ENCODE measurements at places on chromosomes 4 and X.

- DNase-seq = no peak
Measured at GRCh38 chr4:27062256-27062655, 201.6 kb downstream of the STIM2 start.

DNA sequence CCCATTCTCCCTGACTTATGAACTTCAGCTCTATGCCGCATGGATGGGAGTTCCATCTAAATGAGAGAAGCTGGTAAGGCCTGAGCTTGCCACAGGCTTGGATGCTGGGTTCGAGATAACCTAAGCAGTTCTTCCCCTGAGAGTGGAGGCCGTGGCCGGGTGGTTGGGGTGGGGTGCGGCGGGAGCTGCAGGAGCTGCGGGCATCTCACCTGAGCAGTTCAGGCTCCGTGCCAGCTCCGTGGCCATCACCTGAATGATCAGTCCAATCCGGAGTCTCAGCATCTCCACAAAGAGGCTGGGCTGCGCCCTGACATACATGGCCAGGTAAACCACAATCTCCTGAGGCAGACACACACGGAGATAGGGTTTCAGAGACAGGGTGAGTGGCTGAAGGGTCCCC, 77.6 kb downstream of the PHKA2 start:
- DNase-seq = no peak

GRCh38 chr4:102717448-102718092, 43.2 kb downstream of the MANBA start:
- no peak for DNase-seq

DNA sequence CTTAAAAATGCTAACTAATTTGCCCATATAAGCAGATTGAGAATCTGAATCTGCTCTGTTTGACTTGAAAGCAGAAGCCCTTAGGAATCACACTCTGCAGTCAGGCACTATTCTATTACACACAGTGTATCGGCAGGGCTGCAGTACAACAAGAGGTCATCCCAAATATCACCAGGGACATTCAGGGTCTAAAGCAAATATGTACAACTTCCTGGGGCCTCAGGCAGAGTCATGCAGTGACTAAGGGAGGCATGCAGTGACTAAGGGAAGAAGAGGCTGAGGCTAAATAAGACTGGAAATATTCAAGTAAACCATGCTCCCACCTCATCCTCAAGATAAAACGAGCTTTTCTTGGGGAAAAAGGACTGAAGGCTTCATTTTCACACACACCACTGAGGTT, 20.9 kb downstream of the MAPK10 start:
- peak; percentile 79 for DNase-seq

- peak; percentile 62 for DNase-seq
Measured at GRCh38 chr4:153142700-153143438, 61.4 kb upstream of the TRIM2 start.

- peak; percentile 42 for DNase-seq
Measured at GRCh38 chrX:15471028-15471427, 22.1 kb downstream of the PIR start.

- DNase-seq = peak; percentile 96
Measured at GRCh38 chr4:151652841-151653547, 107.8 kb downstream of the GATB start.

- no peak for DNase-seq
Measured at GRCh38 chrX:69060631-69061408, 104.4 kb downstream of the PJA1 start.

- no peak for DNase-seq
Measured at GRCh38 chr4:113636877-113637276, 124.7 kb downstream of the CAMK2D start.

DNA sequence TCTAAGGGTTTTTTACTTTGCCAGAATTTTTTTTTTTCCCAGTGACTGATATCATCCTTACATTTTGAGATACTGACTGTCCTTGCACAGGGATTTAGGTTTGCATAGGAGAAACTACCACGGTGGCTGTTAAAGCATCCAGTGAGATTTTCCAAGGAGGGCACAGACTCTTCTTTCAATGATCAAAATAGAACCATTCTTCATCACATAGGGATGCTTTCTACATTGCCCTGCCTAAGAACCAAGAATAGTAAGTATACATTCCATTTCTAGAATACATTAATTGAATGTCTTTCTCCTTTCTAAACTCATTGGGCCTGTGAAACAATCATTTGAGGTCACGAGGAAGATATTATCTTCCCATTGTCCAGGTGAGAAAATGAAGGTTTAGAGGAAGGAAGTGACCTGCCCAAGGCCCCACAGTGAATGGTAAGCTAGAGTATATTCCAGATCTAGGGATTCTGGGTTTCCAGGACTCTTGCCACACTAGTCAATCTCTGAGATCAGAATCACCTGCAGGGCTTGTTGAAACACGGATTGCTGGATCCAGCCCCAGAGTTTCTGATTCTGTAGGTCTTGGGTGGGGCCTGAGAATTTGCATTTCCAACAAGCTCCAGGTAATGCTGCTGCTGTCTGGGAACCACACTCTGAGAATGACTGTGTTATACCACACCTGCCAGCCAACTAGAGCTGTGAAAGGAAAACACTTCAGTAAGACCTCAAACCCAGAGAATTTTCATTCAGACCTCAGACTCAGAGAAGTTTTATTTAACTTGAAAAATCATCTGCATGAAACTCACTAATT, 17.7 kb upstream of the TMEM154 start:
- no peak for DNase-seq

DNA sequence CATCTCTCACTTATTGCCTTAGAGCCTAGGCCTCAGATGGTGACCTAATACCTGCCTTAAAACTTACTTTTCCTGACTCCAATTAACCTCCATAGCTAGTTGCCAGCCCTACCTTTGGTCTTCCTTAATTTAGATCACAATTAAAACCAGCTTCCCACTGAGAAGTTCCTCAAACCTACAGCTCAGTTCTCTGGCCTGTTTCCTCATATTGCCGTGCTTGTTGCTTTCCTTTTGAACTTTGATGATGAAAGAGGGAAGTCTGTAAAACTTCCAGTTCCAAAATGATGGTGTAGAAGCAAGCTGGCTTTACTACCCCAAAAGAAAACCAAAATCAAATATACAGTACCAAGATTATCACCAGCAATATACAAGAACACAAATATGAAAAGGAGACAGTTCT, 28.9 kb upstream of the CAMK2D start:
- DNase-seq = no peak

DNA sequence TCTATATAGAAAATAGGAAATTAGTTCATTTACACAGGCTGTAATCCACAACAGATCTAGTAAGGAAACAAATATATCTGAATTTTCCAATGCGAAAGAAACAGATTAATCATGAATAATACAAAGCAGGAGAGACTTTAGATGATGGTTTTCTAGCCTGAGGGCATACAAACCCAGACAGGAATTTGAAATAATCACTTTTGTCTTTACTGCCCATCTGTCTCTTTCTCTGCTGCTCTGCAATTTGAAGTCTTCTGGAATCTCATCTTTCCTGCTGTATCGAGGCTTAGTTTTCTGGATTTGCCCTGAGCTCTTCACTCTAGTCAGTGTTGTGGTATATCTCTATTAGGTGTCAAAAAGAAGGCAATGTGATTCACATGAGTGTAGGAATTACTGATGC, 711.8 kb upstream of the FAM241A start:
- DNase-seq = no peak

- DNase-seq = peak; percentile 23
Measured at GRCh38 chr4:187417721-187418120, 577.9 kb upstream of the ZFP42 start.

GRCh38 chrX:30904632-30905031, 15.6 kb upstream of the TAB3 start:
- DNase-seq = no peak

GRCh38 chr4:147823130-147823529, 91.2 kb downstream of the ARHGAP10 start:
- DNase-seq = no peak

DNA sequence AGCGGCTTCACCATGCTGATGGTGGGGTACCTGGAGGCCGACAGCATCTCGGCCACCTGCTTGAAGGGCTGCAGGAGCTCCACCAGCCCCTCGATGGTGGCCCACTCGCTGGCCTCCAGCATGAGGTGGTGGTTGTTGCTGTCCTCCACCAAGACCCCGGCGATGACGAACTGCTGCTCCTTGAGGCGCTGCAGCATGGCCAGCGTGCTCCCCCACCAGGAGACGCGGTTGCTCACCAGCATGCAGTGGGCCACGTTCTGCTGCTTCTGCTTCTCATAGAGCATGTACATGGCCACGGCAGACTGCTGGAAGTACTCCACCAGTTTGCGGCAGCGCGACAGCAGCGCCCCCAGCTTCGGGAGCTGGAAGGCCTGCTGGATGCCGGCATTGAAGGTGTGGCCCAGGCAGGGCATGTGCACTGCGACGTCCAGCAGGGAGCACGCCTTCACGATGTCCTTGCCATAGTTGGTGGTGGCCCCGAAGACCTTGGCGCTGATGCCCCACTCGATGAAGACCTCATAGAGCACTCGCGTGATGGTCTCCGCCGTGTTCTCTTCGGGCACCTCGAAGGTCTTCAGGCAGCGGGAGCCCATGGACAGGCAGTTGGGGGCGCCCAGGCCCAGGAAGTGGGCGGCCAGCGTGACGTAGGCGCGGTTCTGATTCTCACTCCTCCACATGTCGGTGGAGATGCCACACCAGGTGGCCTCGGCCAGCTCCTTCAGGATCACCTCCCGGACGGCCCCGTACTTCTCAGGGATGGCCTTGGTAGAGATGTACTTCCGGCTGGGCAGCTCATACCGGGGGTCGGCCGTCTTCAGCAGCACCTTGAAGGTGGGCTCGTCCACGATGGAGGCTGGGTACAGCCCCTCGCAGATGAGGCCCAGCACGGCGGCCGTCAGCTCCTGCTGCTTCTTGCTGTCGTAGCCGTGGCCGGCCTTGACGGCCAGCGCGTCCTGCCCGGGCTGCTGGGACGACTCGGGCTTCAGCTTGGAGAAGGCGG, 11.0 kb downstream of the DHRSX start:
- DNase-seq = no peak

GRCh38 chr4:77992581-77992980, 64.5 kb upstream of the FRAS1 start:
- no peak for DNase-seq

- no peak for DNase-seq
Measured at GRCh38 chrX:50609796-50610195, 139.2 kb upstream of the DGKK start.

- DNase-seq = no peak
Measured at GRCh38 chr4:7647600-7648543, 213.1 kb upstream of the PSAPL1 start.

DNA sequence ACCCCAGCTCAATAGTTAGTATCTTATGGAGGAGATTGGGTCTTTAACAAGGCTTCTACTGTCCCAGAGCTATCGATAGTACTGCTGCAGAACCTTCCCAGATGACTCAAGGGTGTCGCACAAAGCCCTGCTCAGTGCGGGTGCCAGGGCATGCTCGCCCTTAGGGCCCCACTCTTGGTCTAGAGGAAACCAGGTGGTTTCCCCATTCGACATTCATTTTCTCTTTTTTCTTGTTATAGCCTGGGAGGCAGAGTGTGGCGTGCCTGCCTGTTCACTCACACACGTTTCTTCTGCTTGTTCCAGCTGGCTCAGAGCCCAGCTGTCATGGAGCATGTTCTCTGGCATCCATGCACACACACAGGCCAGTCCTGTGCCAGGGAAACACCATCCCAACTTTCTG, 144.5 kb downstream of the SMIM20 start:
- DNase-seq = no peak

DNA sequence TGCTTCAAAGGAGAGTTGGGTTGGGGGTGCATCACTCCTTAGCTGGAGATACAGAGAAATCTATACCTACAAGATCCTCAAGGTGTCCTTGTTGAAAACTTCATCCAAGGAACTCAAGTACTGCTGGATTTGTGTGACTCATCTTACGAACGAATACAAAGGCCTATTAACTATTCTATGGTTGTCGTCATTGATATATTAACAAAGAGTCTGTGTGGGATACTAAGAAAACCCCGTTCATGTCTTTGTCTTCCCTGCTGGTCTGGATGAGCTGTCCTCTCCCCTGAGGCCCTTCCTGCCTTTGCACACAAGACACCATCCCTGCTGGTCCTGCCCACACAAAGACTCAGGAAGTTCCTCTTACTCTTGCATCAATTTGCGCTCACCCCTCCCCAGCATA, 54.9 kb upstream of the IRF2 start:
- no peak for DNase-seq

DNA sequence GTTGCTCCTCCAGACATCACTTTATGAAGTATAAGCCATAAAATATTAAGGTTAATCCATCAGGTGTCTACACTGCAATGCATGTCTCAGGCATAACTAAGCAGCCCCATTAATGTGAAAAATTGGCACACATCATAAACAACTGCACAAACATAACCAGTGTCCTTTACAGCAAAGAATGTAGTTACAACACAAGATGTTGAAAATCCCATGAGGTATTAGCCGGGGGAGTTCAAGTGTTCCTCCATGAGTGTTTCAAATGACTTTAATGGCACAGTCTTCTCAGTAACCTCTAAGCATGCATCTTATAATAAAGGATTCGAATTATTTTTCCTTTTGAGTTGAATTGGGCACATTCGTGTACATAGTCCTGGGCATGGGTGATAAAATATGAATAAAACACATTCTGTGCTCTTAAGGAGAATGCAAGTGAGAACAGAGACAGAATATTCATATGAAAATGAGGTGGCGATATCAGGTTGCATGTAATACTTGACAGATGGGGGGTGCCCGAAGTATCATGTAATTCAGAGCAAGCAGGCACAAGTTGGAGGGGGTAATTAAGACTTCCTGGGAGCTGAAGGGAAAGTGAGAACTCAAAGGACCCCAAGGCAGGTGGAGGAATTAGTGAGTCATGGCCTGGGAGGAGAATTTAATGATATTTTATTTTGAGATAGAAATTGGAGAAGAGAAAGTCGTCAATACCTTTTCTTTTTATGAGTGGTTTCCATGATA, 18.2 kb upstream of the VCX2 start:
- DNase-seq = no peak

DNA sequence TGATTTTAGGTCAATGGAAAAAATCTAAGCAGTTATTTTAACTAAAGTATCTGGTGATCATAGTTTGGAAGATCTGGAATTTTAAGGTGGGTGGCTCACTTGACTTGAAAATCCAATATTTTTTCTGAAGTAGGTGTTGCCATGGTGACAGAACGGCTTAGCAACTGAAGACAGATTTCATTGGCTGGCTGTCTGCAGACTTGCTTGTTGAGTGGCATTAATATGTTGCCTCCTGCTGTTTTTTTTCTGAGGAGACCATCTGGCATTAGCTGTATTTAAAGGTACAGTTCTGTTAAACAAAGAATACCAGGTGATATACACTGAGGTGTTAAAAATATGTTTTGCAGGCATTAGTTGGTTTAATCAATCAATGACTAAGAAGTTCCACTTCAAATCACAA, 19.8 kb downstream of the CPE start:
- peak; percentile 17 for DNase-seq

DNA sequence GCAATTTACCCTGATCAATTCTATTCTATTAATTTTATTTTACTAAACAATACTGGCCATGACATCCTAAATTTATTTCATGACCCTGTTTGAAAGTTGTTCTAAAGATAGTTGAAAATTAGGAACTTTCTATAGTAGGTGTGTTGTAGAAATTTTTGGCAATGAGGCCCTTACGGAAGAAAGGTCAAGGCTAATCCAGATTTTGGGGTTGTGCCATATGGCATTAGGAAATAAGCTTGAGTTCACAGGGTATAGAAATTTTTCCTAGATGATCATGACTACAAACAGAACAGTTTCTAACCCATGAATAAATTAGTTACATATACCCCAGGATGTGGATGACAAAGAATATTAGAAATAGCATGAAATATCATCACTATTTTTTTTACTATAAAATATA, 7.8 kb upstream of the ALB start:
- DNase-seq = no peak

- DNase-seq = no peak
Measured at GRCh38 chr4:4457803-4458553, 71.1 kb downstream of the NSG1 start.

Measured in fibroblast of gingiva (primary cell).